Stimulated activated CD4-positive, alpha-beta T cell treated with anti-CD3 and anti-CD28 coated beads, Interleukin-15, amount 100 ng/mL, for 24 hours (primary cell): ENCODE measurements at places on chromosomes 3 and 15.

DNA sequence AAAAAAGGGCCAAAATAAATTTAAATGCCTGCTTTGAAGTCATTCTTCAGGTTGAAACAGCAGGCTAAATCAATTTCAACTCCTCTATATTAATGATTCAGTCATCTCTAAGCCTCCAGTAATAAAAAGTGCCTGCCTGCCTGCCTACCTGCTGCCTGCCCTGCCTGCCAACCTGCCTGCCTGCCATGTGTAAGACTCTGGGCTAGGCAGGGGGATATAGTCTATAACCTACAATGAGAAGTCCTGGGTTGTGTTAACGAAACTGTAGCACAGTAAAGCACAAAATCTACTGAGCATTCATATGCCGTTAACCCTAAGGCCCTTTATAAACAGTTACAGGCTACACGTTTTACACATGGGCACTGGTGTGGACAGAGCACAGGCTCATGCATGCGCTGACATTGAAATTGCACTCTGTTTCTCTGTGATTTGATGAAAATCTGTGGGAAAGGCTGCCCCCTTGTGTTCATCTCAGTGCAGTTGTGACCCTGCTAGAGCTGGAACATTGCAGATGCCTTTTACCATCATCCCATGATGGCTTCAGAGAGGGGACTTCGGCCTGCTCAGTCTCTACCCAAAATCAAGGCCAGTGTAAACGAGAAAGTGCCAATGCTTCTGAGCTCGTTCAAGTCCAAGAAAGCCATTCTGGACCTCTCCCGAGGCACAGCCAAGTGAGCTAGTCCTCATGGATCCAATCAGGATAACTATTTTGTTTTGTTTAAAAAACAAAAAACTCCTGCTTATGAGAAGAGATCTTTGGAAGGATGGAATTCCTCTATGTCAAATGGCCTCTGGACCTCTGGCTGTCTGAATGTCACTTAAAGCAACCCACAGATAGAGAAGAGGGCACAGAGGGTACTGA, 64.6 kb downstream of the EFL1 start:
- DNase-seq: peak; percentile 61

GRCh38 chr3:150469931-150470740, 62.0 kb downstream of the TSC22D2 start:
- DNase-seq: no peak

DNA sequence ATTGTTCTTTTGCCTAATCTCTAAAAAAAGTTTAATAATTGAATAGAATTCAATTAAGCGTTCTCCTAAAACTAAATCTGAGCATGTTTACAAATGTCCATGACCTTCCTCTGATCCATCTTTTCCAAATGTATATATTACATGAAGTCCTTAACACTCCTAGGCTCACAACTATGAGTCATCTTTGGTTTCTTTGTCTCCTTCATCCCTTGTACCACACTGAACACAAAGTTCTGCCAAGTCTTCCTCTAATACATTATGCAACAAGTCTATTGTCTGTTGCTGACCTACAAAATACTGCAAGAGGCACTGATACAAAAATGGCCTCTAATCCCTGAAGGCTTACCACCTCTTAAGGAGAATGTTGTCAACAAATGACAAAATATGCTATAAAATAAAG, 550.2 kb downstream of the PYDC2 start:
- no peak for DNase-seq

- DNase-seq: no peak
Measured at GRCh38 chr3:140062461-140062860, 127.5 kb downstream of the CLSTN2 start.

- no peak for DNase-seq
Measured at GRCh38 chr3:142501004-142501926, 53.4 kb upstream of the XRN1 start.

GRCh38 chr3:190847436-190847835, 15.1 kb downstream of the GMNC start:
- DNase-seq: no peak

DNA sequence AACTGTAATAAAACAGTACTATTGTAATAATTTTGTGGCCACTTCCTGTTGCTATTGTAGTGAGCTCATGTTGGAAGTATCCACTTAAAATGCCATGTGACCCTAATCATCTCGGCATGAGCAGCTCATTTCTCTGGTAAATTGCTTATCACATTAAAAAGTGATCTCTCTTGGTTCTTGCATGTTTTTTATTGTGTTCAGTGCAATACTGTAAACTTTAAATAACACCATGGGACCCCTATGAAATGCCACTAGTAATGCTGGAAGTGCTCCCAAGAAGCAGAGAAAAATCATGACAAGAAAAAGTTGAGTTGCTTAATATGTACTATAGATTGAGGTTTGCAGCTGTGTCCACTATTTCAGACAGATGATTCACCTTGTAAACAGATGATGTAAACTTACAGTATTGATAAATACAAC, 45.6 kb downstream of the NMD3 start:
- no peak for DNase-seq

GRCh38 chr3:21901484-21901883, 150.5 kb upstream of the ZNF385D start:
- no peak for DNase-seq

GRCh38 chr3:25542492-25543039, 114.5 kb downstream of the RARB start:
- DNase-seq: no peak

DNA sequence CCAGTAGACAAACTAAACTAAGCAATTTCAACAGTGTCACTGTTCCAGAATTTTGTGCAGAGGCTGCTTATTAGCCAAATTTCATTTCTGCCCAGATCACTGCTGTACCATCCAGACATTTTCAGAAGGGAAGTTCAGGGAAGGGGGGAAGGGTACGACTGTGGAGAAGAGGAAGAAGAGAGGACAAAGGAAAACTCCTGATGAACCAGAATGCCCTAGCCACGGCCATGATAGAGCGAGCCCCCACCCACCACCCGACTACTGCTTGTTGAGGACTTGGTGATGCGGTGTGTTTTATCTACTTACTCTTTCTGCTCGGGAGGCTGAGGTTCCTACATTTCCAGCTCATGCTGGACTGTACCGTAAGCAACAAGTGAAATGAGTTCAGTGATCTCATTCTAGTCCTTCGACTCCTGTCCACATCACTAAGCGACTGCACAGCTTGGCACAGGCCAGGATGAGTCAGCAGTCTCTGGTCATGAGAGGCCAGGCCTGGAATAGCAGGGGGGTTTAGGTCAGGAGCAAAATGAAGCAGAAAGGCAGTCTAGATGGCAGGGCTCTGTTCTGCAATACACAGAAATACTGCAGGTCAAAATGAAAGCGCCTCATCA, 330.8 kb downstream of the TIGIT start:
- peak; percentile 4 for DNase-seq

GRCh38 chr15:49094923-49095322, 48.7 kb upstream of the SECISBP2L start:
- DNase-seq: no peak

GRCh38 chr3:171293142-171293782, 166.9 kb downstream of the TNIK start:
- no peak for DNase-seq

GRCh38 chr15:61198722-61199121, 30.4 kb downstream of the RORA start:
- no peak for DNase-seq

DNA sequence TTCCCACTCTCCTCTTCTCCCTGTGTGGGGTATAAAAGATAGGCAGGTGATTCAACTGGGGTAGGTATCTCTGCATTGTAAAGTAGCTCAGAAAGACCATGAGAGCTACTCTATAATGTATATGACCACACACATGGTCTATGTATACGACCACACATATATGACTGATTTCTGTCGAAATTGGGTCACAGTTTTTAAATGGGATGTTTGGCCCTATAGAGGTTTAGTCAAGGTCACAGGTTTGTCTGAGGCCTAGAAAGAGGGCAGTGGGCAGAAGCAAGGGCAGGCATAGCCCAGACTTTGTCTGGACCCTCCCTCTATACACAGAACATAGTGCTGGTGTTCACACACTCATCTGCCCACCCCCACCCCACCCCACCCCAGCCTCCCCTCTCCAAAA, 4.4 kb downstream of the LAMP3 start:
- DNase-seq: no peak

- no peak for DNase-seq
Measured at GRCh38 chr3:63847718-63848450, 15.7 kb downstream of the THOC7 start.

GRCh38 chr15:89754361-89755154, 3.5 kb upstream of the MESP1 start:
- DNase-seq: no peak

DNA sequence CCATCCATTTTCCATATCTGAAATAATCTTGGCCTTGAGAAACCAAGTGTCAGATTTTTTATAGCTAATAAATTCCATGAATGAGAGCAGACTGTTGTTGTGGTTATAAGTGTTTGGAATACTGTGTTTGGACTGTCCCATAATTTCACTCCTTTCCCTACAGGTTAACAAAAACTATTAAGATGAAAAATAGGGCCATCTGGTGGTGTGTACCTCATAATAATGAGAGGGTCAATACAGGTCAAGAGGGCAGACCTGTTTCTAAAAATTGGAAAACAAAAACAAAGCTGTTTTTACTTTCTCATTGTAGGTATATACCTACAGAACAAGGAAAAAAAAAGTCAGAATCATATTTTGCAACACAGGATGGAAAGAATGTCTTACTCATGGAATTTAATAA, 553.8 kb upstream of the SGO1 start:
- DNase-seq: no peak

GRCh38 chr3:47004369-47005211, 25.1 kb downstream of the NBEAL2 start:
- DNase-seq: no peak

GRCh38 chr3:146256851-146257486, 6.1 kb upstream of the PLSCR4 start:
- DNase-seq: no peak

- DNase-seq: no peak
Measured at GRCh38 chr3:141236361-141236760, 4.7 kb downstream of the PXYLP1 start.

DNA sequence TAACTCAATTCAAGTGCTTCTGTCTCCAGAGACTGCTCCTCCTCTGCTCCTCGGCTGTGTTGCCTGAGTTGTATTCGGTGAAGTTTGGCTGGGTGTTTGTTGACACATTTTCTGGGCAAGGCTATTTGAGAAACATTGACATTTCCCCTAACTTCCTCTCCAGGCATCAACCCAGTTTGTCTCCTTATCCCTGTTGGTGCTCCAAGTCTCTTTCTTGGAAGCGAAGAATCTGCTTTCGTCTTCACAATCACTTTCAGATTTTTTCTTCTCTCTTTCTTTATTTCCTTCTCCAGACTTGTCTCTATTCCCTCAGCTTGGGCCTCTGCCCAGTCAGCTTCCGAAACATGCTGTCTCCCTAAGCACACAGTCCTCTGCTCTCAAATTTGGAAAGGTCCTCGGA, 84.7 kb downstream of the ETV5 start:
- no peak for DNase-seq

DNA sequence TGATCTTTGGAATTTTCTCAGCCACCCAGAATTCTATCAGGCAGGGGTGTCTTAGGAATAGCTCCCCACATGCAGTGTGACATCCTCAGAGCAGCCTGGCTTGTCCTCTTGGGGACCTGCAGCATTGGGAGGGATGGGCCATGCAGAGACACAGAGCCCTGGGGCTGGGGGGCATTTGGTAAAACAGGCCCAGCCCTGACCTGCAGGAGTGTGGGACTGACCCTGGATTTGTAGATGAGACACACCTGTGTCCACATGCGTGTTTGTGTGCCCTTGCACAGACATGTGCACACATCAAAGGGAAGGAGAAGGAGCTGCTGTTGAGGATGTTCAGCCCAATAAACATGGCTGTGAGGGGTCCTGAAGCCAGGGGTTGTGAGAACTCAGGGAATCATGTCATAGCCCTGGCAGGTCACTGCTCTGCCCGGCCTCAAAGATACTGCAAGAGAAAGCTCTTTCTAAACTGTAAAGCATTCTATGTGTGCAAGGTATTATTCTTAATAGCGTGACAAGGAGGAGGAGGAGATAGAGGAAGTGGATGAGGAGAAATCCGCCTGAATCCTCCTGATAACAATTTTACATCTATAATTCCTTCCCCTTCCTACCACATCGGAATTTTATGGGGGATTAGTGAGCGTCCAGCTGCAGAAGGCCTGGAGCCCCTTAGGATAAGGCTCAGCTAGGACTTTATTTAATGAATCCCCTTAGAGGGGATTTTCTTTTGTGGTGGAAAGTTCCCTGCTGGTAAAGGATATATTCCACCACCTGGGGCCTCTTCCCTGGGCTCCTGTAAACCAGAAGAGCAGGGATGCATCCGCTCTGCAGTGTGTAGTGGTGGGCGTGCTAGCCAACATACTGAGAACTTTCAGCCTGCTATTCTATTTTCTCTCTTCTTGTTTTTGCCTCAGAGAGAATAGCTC, 245.5 kb downstream of the EPHB1 start:
- no peak for DNase-seq

DNA sequence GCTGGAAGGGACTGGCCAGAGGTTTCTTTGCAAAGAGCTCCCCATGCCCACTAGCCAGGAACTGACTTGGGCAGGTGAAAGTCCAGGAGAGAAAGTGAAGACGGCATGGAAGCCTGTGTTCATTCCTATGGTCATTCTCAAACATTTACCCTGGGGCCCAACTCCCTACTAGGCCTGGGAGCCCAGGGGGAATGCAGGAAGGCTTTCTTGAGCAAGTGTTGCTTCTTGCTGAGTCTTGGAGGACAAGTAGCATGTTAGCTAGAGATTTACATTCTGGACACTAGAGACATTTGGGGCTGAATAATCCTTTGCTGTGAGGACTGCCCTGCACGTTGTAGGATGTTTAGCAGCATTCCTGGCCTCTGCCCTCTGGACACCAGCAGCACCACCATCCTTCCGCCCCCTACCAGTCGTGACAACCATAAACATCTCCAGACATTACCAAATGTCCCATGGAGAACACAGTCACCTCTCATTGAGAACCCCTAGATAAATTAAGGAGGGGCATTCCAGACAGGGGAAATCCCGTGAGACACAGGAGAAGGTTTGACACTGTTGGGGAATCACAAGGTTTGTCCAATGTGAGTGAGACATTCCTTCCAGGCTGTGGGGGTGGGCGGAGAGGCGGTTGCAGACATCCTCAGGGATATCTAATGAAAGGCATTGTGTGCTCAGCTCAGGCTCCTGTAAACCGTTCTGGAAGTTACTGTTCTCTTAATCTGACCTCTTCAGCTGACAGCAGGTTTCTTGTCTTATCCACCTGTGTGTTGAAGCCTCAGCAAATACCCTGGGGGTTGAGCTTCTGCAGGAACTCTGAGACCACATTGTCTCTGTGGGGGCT, 236.2 kb downstream of the TLE3 start:
- DNase-seq: no peak

- no peak for DNase-seq
Measured at GRCh38 chr3:69329892-69330291, 56.0 kb downstream of the FRMD4B start.

- no peak for DNase-seq
Measured at GRCh38 chr3:16386561-16386960, 121.5 kb downstream of the OXNAD1 start.

- no peak for DNase-seq
Measured at GRCh38 chr15:40182358-40183029, 21.6 kb downstream of the BUB1B start.
